ENCODE measurements at places on chromosomes 13 and 19.

DNA sequence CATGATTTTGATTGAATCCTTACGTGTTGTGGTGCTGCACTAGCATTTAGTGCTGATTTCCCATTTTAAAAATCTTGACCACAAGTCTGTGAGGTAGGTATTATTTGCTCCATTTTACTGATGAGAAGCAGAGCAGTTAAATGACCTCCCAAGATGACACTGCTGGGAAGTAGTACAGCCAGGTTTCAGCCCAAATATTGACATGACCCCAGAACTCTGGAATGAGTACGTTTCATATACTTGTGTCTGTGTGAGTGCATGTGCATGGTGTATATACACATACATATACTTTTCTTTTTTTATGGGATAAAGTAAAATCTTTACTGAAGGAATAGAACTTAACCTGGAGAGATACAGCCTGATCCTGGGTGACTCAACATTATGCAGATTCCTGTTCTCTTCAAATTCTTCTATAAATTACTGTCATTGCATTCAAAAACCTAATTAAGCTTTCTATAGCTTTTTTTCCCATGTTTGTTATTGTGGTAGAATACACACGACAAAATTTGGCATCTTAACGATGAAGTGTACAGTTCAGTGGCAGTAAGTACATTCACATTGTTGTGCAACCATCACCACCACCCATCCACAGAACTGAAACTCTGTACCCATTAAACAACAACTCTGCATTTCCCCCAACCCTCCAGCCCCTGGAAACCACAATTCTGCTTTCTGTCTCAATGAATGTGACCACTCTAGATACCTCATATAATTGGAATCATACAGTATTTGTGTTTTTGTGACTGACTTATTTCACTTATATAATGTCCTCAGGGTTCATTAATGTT, 311.9 kb downstream of the MTUS2 start:
- DNase-seq, result no peak

DNA sequence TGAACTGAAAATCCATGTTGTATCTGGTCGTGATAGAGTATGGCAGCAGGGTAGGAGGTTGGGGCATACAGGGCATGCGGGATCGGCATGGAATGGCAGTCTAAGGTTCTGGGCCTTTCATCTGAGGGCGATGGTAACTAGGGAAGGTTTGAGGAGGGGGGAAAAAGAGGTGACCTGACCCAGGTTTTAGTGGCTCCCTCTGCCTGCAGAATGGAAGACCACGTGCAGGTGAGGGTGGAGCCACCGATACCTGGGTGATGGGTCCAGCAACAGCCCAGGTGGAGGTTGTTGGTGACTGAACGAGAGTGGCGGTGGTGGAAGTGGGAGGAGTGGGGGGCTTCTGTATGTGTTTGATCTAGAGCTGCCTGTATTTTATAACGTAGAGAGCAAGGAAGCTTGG, 3.8 kb downstream of the ZNF749 start:
- DNase-seq, result no peak

GRCh38 chr13:63864171-63864902, 2448.7 kb upstream of the PCDH20 start:
- no peak for DNase-seq

GRCh38 chr13:76884186-76884906, 1.9 kb downstream of the KCTD12 start:
- no peak for DNase-seq

DNA sequence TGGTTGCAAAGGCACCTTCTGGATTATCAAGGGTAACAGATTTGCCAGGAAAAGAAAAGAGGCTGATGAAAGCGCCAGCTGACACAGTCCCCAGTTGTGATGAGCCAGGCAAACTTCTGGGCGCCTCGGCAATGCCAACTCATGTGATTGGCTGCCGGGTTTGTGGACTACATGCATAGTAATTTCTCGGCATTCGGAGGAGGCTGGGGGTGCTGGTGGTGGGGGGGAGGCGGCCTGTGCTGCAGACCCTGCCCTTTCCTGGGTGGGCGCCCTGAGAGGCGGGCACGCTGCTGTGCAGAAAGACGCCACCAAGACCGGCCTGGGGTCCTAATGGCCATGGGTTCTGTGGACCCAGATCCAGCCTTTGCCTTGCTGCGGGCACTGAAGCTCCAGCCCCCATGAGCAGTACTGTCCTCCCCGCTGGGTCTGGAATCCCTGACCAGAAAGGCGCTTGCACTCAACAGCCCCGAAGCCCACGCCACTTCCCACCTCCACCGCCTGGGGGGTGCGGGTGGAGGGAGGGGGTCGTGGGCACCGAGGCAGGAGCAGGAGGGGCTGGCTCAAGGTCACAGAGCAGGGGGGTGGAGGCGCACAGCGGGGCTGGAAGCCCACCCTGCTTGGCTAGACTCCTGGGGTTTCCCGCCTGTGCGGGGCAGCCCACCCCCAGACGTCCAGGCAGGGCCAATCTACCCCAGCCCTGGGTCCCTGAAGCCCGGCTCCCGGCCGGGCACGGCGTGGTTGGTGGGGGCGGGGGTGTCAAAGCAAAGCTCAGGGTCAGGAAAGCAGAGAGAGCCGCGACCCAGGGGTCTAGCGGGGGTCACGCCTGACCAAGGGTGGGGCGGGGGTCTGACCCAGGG, 1.0 kb downstream of the DIRAS1 start:
- DNase-seq, result peak; percentile 84

DNA sequence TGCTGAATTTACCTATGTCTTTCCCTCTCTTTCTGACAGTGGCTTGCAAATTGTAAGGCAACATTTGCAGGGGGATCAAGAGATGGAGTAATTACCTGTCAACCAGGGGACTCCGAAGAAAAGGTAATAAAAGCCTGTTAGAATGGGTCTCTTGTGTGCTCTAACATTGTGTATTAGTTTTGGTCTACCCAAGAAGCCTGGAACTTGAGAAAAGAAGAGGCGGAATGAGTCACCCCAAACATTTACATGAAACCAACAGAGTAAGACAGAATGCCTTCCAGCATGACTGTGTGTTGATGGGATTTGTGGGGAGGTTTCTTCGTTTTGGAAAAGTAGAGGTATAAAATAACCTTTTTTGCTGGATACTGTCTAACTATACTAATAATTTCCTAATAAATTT, 36.7 kb downstream of the ZAR1L start:
- DNase-seq, result no peak

- DNase-seq, result no peak
Observed at GRCh38 chr13:49746111-49746510, 46.4 kb downstream of the KPNA3 start.

DNA sequence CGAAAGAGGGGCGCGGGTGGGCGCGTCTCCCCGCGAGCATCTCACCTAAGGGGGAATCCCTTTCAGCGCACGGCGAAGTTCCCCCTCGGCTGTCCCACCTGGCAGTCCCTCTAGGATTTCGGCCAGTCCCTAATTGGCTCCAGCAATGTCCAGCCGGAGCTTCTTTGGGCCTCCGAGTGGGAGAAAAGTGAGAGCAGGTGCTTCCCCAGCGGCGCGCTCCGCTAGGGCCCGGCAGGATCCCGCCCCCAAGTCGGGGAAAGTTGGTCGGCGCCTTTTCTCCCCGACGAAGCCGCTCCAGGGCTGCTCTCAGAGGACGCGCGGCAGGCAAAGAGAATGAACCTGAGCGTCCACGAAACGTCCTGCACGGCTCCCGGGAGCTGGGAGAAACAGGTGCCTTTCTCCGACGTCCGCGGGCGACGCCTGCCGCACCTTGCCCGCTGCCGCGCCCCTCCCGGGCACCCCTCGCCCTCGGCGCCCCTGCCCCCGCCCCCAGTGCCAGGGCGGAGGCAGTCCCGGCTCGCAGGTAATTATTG, 366 bp upstream of the KL start:
- DNase-seq, result no peak

DNA sequence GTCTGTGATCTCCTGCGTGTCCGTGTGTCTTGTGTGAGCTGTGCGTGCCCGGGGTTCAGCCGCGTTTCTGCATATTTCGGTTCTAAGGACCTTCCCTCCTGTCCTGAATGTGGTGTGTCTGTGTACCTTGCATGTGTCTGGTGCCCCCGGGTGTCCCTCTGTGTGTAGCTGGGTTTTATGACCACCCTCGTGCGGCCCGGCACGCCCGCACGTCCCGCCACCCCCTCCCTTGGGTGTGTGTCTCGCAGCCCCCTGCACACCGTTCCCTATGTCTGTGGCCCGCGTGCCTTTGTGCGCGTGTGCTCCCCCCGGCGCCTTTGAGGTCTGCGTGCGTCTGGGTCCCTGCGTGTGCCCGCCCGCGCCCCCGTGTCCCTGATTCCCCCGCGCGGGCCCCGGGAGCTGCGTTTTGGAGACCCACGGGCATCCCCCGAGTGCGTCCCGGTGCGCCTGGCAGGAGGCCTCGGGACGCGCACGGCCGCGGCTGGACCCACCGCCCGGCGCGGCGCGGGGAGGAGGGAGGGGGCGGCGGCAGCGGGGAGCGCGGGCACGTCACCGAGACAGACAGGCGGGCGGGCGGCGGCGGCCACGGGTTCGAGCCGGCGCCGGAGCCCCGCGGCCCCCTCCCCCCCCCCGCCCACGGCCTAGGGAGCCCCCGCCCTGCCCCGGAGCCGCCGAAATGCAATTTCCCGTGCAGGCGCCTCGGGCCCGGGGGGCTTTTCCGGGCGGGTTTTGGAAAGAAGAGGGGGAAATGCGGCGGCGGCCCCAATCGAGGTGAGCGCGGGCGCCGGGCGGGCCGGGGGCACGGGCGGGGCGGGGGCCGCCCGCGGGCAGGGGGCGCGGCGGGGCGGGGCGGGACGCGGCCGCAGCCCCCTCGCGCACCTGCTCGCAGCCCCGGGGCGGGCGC, 12.0 kb upstream of the NANOS3 start:
- peak; percentile 85 for DNase-seq

DNA sequence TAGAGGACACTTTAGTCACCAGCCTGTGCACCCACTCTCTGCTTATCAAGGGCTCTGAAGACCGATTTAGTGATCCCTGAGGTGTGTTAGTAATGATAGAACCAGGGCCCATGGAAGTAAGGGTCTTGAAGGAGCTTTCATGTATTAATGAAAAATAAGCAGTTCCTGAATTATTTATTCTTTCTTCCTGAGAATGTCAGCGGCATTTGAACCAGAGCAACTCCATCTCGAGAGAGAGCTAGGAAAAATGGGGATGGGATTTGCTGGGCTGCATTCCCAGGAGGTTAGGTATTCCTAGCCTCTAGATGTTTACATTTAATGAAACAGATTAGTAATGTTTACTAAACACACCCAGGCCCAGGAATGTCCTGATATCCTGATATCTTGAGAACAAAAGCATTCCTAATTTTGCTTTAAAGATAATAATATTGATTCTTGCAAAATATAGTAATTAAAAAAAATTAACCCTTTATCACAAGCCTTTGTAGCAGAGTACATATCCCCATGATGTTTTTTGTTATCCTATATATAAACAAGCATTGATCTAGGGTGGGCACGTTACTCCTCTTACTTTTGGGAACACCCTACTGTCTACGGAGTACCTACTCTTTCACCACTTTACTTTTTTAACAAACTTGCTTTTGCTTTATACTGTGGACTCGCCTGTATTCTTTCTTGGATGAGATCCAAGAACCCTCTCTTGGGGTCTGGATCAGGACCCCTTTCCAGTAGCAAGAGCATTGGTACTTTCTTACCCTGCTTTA, 63.1 kb downstream of the COG3 start:
- DNase-seq, result no peak

DNA sequence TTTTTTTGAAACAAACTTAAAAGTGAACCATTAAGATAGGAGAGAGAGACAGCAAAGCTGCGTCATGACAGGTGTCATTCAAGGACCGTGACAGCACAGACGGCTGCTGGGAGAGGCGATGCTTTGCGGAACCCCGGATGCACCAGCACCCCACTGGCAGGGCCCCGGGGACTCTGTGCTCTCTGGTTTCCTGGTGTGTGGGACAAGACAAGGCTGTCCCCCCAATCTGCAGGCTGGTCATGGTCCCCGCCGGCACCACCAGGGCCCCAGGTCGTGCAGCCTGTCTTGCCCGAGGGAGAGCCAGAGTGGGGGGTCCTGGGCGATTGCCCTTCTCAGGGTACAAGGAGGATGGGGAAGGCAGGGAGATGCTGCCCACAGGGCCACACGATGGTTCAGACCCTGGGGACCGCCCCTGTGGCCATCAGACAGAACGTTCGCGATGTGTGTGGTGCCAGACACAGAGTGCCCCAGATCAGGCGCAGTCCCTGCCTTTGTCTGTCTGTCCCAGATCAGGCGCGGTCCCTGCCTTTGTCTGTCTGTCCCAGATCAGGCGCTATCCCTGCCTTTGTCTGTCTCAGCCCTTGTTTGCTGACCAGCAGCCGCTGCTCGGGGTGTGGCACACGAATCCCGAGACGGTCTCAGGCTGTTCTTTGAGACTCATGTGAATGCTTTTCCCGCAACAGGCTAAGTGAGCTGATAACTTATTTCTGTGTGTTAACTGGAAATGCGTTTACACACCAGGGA, 36.1 kb downstream of the ADPRHL1 start:
- no peak for DNase-seq

GRCh38 chr19:43305642-43306041, 36.3 kb upstream of the PSG9 start:
- no peak for DNase-seq

DNA sequence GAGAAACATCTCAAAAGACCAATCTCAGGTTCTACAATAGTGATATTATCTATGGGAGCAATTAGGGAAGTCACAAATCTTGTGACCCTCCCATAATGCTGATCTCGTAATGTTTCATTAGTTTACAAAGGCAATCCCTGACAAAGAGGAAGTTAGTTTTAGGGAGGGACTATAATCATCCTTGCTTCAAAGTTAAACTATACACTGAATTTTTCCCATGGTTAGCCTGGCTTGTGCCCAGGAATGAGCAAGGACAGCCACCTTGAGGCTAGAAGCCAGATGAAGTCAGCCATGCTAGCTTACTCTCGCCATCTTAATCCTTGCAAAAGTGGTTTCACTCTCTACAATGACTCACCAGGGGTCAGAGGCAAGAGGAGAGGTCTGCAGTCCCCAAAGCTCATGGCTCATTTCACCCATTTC, 5.4 kb downstream of the CEACAM3 start:
- DNase-seq, result no peak

DNA sequence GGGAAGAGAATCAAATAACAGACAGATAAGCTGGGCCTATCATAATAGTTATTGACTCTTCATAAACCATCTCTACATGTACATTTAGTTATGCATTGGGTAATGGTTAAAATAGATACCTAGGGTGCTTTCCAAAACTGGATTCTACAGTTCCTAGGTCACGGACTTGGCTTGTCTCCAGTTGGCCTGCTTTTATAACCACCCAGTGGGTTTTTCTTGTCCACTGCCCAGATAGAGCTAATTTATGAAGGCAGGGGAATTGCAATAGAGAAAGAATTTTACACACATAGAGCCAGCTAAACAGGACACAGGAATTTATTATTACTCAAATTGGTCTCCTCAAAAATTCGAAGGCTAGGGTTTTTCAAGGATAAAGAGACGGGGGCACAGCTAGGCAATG, 97.3 kb downstream of the FAM216B start:
- DNase-seq, result no peak

GRCh38 chr13:87680298-87680697, 9.1 kb downstream of the SLITRK5 start:
- DNase-seq, result peak; percentile 5

- no peak for DNase-seq
Observed at GRCh38 chr13:74187564-74187963, 53.4 kb upstream of the KLF12 start.

GRCh38 chr13:36875961-36876360, 44.1 kb downstream of the SMAD9 start:
- peak; percentile 41 for DNase-seq
